GM12892 (cell line): ENCODE measurements at places on chromosomes 7 and 10.
A peak's percentile ranks its signal among the peaks of the same experiment; 100 is the strongest.

GRCh38 chr7:44134943-44135628 lies 6.0 kb downstream of the MYL7 start:
- no peak for DNase-seq

GRCh38 chr10:44044549-44044948 lies 340.3 kb downstream of the CXCL12 start:
- DNase-seq, result no peak

GRCh38 chr10:12027539-12027938 lies 15.1 kb downstream of the UPF2 start:
- DNase-seq, result no peak

DNA sequence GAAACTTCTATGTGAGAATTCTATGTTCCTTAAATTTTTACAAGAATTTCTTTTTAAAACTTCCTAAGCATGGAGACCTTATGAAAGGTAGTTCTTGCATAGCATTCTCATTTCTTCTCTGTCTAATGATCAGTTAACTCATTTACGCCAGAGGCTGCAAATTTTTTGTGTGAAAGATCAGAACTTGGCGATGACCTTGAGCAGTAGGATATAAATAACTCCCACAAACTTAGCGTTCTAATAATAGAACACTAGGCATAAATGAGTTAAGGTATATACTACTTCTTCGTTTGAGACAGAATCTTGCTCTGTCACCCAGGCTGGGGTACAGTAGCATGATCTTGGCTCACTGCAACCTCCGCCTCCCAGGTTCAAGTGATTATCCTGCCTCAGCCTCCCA lies 13.7 kb downstream of the PILRA start:
- DNase-seq, result no peak

DNA sequence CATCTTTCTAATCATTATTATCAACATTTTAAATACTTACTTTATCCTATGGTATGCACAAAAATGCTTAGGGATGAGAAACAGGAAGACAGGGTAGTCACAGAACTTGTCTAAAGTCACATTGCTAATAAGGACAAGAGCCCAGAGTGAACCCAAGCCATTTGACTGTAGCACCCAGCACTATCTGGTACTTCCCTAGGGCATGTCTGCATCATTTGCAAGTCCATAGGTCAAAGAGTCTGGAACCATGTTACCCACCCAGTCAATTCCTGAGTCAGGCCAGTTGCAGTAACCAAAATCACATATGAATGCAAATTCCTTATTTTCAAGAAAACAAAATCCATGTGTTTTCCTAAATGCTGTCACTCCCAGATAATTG lies 19.1 kb downstream of the ASAH2 start:
- no peak for DNase-seq

- no peak for DNase-seq
These were observed 1226.3 kb upstream of the AUTS2 start for GRCh38 chr7:68371985-68372384.

DNA sequence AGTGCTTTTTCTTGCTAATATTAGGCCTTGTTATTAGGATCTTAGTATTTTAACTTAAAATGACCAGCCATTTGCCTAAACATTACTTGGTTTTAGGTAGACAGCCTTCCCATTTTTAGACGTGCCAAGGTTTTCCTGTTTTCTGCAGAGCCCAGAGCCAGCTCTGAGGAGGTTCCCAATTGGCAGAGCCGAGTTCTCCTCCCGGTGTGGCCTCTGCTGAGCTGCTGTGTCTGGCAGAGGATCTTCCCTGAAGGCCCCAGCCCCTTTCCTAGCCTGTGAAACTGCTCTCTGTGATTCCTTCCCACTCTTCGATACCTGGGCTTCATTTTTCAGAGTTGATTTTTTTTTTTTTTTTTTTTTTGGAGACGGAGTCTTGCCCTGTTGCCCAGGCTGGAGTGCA lies 91.4 kb downstream of the EEPD1 start:
- no peak for DNase-seq

GRCh38 chr10:79482304-79482703 lies 30.0 kb upstream of the EIF5AL1 start:
- DNase-seq, result no peak

GRCh38 chr7:143360788-143361551 lies 1.5 kb downstream of the FAM131B start:
- no peak for DNase-seq

DNA sequence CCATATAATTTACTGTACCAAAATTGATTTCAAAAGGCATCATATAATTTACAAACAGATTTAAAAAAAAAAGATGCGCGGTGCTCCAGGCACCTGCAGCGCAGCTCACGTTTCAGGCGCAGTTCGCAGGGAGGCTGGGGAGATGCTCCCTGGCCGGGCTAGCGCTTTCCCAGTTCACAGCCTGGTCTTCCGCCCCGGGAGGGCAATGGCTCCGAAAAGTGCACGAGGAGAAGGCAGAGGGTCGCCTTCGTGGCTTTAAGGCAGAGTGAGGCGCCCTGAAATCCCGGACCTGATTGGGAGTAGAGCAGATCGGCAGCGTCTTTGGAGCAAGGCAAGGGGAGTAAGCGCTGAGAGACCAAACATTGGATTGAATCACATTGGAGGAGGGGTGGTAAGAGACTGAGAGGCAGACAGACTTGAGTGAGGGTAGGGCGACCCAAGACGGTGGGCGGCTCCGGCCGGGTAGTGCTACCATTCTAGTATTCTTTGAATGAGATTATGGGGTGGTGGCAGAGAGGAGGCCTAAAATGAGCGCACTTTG lies 1.5 kb downstream of the NEUROG3 start:
- DNase-seq, result no peak

DNA sequence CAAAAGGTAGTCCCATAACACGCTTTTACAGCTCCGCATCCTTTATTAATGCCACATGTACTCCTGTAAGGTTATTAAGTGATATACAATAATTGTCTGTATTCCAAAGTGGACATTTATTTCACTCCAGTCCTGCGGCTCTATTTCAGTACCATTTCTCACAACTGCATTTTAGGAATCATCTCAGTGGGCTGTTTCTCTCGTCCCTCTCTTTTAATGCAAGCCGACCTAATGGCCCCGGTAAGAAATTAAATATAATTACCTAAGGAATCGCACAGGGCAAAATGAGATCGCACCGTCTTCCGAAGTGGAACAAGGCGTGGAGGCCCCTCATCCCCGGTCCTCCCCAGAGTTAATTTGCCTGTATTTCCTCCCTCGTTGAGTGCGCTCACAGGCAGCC lies 216.5 kb downstream of the RAB11FIP2 start:
- no peak for DNase-seq

GRCh38 chr7:35025369-35025870 lies 11.9 kb downstream of the DPY19L1 start:
- no peak for DNase-seq

GRCh38 chr7:130494431-130494858 lies 2.6 kb downstream of the MEST start:
- no peak for DNase-seq

- DNase-seq, result no peak
These were observed 53.3 kb downstream of the DNAJB6 start for GRCh38 chr7:157389951-157390730.

- no peak for DNase-seq
These were observed 312.0 kb upstream of the ZMIZ1 start for GRCh38 chr10:78756604-78757343.

GRCh38 chr7:146486519-146486918 lies 369.9 kb downstream of the CNTNAP2 start:
- DNase-seq, result no peak

GRCh38 chr7:106083717-106084116 lies 28.4 kb downstream of the SYPL1 start:
- no peak for DNase-seq

DNA sequence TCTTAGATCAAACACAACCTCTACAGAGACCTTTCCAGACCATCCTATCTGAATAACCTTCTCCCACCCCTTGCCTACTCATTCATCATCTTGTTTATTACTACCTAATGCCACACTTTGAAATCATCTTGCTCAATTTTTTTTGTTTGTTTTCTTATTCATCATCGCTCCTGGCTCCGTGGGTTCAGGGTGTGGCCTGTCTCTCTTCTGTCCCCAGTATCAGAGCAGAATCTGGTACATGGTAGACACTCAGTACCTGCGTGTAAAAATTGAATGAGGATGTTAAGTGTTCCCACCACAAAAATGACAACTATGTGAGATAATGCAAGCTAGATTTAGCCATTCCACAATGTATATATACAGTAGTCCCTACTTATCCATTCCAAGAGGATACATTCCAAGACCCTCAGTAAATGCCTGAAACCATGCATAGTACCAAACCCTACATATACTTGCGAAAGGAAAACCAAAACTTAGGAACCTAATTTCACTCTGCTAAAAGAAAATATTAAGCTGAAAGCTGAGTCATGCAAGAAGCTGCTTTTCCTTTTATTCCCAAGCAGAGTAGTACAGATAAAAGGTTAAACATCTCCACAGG lies 72.1 kb upstream of the SEC61G start:
- DNase-seq, result no peak

DNA sequence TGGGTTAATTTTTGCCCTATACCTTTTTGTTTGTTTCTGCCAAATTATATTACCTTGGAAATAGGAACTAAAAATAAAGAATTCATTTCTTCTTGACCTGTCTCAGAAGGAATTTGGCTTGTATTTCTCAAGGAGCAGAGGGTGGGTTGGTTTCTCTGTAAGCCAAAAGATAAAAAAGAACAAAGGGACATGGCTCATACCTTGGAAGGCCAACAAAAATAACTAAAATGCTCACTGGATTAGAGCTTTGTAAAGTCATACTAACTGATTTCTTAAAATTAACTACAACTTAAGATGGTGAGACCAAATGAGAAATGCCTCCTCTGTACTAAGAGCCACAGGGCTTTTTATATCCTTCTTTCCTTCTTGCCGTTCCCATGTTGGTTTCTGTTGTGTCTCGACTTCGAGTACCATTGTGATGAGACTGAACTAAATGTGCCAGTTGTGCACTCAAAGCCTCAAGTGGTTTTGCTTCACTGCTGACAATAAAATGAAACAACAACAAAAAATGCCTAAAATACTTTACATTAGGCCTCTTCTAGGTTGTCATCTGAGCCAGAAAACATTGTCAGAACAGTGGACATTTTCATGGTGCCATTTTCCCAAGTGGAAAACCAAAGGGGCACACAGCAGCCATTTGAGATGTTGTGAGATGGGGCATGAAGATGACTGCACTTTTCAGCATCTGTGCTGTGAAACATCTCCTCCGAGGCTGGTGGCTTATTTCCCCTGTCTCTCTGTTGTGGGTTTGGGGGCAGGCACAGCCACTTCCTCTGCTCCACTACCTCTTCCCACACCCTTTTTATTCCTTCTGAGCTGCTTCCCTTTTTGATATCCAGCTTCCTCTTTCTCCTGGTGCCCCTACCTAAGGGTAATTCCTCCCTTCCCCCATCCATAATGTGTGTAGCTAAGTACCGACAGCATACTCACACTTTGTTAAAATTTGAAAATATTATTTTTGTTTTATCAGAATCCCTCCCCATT lies 51.8 kb upstream of the AGR3 start:
- DNase-seq, result no peak

DNA sequence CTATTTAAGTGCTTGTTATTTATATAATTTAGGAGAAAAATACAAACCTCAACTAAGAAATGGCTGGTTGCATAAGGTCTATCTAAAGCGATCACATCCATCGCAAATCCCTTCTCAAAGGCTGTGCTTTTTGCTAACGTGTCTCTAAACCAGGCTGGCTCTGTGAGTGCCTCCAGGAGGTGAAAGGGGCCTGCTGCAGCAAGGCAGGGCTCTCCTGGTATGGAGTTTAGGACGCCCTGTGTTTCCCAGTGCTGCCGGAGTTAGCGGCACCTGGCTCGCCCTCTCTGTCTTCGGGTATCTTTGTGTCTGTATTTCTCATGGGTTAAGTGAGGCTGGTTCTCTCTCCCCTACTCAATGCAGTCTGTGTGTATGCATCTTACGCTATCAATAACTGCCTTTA lies 68.4 kb upstream of the ATP6V0A4 start:
- DNase-seq, result no peak

DNA sequence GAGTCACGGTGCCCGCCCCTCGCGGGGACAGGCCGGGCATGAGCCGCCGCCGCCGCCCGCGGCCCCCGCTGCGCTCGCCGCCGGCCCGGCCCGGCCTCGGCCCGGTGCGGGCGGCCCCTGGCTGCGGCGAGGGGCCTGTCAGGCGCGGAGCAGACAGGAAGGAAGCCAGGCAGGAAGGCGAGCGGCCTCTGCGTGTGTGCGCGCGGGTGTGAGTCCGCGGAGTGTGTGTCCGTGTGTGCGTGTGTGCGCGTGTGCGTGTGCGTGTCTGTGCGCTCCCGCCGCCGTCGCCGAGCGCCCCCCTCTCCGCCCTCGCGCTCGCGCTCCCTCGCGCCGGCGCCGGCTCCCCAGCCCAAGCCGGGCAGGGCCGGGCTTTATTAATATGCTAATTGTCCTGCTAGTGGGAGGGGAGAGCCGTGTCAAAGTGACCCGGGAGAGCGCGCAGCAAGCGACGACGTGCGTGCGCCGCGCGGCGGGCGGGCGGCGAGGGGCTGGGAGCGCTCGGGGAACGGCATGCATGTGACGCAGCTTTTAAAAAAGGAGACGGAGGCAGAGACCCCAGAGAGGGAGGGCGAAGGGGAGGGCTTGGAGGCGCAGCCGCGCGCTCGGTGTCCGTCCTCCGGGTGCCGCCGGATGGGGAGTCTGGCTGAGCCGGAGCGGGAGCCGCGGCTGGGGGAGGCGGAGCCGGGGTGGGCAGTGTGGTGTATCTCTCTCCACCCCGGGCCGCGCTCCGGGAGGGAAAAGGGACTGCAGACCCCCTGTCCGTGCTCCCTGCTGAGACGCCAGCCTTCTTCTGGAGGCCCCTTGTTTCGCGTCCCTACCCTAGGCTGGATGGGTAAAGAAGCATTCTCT lies at the start of gene LDB1:
TSS of gene LDB1 (minus strand) at position 227 of the 849 bp plus-strand sequence. CDS start 258 bp downstream, outside the sequence.
- DNase-seq, result peak; percentile 79

GRCh38 chr7:22292531-22292930 lies 64.4 kb downstream of the RAPGEF5 start:
- no peak for DNase-seq

GRCh38 chr7:156459067-156459466 lies 181.5 kb upstream of the RNF32 start:
- no peak for DNase-seq

DNA sequence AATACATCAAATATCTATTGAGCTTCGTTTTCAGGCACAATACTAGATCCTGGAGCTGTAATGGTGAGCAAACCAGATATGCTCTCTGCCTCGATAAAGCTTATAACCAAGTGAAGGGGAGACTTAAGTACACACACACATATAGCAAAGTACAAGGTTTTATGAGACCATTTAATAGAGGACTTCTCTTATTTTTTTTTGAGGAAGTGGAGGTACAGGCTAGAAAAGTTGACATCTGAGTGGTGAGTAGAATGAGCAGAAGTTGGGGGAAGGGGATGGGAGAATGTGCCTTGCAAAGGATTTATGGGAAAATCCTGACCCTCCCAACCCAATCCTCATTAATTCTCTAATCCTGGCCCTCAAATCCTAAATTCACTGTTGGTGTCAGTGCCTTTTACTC lies 7.7 kb downstream of the CCDC136 start:
- no peak for DNase-seq

GRCh38 chr7:50615519-50616080 lies 50.4 kb upstream of the DDC start:
- DNase-seq, result no peak
